Activated T-cell treated with anti-CD3 and anti-CD28 coated beads for 24 hours (primary cell): ENCODE measurements at places on chromosomes 12 and 14.

DNA sequence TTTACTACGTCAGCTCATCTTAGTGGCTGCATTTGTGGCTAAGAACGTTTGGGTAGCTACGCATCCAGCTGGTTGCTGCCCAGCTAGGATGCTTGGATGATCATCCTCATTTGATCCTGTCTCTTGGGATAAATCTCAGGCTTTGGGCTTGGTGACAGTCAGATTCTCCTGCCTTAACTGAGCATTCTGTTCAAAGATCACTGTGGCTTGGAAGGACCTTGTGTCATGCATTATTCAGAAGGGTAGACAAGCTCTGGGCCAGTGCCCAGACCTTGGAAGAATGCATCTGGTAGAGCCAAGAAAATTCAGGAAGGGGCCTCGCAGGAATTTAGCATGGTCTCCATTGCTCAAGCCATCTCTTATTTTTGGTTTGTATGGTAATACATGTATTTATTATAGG, 188.4 kb downstream of the NRXN3 start:
- DNase-seq, result no peak

GRCh38 chr14:59026081-59026480, 162.4 kb upstream of the DAAM1 start:
- no peak for DNase-seq

- no peak for DNase-seq
Measured at GRCh38 chr12:105993766-105994555, 144.8 kb downstream of the NUAK1 start.

- DNase-seq, result no peak
Measured at GRCh38 chr12:103930787-103931735, 851 bp downstream of the HSP90B1 start.

DNA sequence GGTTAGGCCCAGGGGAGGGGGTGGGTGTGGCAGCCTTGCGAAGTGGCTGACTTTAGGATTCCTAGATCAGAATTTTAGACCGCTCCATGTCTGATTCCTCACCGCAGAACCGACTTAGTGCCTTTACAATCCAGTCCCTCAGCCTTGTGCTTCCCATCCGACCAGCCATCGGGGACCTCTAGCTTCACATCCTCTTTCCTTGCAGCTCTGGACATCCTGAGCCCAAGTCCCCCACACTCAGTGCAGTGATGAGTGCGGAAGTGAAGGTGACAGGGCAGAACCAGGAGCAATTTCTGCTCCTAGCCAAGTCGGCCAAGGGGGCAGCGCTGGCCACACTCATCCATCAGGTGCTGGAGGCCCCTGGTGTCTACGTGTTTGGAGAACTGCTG, 557 bp downstream of the COPS7A start:
- no peak for DNase-seq

DNA sequence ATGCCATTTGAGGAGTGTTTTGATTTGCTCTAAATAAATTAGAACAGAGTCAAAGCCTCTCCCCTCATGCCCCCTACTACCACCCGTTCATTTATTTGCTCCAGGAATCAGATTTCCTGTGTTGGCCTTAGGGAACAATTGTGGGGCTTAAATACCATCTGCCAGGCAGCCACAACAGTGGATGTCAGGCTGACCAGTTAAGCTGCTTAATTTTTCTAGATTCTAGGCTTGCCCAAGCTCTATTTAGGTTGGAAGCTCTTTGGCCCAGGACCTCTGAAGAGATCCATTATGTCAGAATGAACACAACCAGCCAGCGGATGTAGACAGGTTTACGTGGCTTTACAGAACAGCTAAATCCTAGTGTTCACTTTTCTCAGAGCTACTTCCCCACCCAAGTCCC, 1.0 kb upstream of the TIMELESS start:
- no peak for DNase-seq

DNA sequence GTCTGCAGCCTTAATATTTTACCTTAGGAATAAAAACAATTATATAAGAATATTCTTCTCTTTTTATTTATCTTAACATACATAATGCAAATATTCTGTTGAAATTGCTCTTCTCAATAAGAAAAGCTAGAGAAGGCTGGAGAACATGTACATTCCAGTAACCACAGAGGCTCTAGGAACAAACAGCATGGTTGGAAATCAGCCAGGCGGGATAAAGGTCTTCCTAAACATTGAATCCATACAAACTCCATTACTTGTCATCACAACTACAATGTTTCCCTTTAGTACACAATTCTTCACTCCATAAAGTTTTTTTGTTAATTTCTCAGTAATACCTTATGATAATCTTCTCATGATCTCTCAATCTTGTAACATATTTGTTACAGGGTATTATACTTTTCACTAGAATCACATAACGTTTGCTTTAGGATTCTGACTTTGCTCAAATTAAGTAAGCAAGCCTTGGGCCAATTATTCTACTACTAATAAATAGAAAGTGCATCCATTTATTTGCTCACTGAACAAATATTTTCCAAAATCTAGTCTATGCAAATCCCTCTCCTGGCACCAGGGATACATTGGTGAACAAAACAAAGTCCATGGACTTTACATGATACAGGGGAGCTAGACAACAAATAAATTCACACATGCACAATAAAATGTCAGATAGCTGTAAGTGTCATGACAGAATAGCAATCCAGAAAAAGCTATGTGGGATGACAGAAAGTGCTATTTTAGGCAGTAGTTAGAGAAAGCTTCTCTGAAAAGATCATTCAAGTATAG, 237.5 kb upstream of the TMTC1 start:
- DNase-seq, result no peak

- DNase-seq, result no peak
Measured at GRCh38 chr12:105205322-105206048, 30.5 kb downstream of the APPL2 start.
